ENCODE measurements at places on chromosomes 16 and 17. TPM values are rescaled to one million over a fixed set of nuclear protein-coding genes. Genes with fewer than 3 reads are reported as not detected.

DNA sequence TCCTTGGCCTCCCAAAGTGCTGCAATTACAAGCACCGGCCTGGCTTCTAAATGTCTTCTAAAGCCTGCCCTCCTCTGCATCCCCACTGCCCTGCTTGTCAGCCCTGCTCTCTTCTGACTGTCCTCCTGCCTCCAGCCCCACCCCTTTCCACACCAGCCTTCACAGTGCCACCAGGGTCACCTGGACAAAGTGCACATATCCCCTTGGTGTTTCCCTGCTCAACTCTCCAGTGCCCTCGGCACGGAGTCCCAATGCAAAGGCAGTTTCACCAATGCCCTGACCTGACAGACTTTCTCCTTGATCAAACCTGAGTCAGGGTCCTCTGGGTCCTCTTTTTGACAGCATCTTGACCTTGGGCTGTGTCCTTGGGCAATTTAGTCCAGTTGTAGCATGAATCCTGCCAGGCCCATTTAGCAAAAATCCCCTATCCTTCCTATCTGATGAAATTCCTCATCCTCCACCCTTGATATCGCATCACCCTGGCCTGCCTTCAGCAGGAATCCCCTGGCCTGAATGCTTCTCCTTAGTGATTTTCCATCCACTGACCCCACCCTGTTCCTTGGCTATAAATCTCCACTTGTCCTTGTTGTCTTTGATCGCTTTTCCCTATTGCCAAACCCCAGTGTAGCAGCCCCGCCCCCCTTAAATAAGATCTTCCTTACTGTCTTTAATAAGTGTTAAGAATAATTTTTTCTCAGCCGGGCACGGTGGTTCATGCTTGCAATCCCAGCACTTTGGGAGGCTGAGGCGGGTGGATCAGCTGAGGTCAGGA lies 42.7 kb upstream of the ETV4 start:
- DNase-seq: no peak

DNA sequence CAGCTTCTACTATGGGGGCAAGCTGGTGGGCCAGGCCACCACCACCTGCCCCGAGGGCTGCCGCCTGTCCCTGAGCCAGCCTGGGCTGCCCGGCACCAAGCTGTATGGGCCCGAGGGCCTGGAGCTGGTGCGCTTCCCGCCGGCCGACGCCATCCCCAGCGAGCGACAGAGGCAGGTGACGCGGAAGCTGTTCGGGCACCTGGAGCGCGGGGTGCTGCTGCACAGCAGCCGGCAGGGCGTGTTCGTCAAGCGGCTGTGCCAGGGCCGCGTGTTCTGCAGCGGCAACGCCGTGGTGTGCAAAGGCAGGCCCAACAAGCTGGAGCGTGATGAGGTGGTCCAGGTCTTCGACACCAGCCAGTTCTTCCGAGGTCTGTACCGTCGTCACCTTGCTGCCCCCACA lies 19.5 kb downstream of the IRF8 start:
- no peak for DNase-seq

Gene IRX3
- 8.4 TPM for total RNA-seq

DNA sequence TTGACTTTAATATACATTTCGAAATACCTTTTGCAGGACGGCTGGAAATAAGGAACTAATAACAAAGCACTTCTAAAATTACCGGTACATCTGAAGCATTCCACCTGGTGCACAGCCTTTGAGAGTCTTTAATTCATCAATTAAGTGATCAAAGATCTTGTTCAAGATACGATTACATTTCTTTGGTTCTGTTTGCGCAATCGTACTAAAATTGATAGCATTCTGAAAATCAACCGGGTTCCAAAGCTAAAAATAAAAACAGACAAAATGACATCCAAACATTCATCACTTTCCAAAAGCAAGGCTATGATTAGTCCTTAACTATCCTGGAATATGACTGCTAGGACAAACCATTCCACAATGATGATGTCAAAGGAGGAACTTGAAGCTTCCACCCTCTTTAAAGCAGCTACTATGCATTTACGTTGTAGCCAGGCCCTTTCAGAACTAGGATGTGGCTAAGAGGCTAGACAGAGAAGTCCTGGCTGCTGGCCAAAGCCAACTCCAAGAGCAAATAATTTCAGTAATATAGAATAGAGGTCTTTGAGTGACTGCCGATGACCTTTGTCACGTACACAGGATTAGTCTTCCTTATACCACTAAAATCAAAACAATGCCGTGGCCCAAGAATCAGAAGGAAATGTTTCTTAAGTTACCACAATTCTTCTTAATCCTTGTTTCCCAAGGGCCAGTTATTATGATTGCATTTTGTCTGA lies 299.8 kb upstream of the PSMD7 start:
- DNase-seq: no peak

- DNase-seq: no peak
Measured at GRCh38 chr16:30660424-30661261, 2.4 kb downstream of the FBRS start.

DNA sequence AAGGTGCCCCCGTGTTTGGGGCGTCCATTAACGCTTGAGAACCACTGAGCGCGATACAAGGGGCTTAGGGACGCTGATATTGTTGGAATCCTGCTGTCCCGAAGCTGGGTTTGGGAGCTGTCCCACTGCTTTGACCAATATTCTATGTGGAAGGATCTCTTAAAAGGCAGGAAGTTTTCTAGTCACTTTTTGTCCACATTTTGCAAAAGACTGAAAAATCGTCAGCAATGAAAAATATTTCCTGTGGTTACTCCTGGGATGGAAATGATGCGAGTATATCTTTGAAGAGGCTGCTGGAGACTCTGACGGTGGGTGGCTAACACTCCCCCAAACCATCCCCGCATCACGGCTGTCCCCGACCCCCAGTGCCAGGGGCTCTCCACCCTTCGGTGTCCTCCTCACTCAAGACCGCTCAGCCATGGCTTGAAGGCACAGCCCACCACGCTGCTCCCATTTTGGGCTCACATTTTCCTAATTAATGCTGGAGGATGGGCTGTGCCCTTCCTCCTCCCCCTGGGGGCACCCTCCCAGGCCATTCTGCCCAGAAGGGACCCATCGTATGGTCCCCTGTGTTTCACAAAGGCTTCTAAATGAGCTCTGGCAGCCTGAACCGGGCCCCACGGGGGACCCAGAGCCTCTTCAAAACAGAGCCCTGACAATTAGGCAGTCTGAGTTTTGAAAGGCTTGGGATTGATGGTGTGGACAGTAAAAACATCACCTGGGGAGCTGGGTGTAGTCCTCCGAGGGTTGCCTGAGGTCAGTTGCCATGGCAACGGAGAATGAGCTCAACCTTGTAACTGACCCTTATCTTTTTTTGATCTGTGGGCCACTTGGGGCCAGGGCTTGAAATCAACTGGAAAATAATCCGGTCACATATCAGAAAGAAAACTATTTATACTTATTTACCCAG lies 158.6 kb downstream of the C16orf78 start:
- no peak for DNase-seq

GRCh38 chr16:89853306-89853993 lies 19.9 kb upstream of the TCF25 start:
- no peak for DNase-seq

Gene DHX58
- 22.3 TPM for total RNA-seq

Gene RPGRIP1L
- 7.1 TPM for total RNA-seq

DNA sequence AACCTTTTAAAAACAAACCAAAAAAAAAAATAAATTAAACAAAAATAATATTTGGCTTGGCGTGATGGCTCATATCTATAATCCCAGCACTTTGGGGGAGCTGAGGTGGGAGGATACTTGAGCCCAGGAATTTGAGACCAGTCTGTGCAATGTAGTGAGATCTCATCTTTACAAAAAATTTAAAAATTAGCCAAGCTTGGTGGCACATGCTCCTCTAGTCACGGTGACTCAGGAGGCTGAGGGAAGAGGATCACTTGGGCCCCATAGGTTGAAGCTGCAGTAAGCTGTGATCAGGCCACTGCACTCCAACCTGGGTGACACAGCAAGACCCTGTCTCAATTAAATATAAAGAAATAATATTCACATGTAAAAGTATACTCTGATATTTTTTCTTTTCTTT lies 12.2 kb downstream of the GNGT2 start:
- no peak for DNase-seq

Gene DPEP3
- not detected for total RNA-seq

DNA sequence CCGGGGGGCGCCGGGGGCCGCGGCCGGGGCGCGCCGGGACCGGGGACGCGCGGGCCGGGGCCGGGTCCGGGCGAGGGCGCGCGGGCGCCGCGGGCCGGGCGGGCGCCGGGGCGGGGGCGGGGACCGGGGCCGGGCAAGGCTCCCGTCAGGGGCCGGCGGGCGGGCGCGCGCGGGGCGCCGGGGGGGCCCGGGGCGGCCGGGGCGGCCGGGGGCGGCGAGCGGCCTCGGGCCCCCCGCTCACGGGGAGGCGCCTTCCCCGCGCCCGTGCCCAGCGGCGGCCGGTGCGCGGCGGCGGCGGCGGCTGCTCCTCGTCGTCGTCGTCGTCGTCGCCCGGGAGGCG lies 563 bp downstream of the ZCCHC14 start:
- no peak for DNase-seq

- no peak for DNase-seq
Measured at GRCh38 chr17:75041656-75042280, 5.0 kb downstream of the ATP5PD start.

GRCh38 chr16:27437946-27438345 lies 36.0 kb downstream of the IL21R start:
- DNase-seq: no peak

- no peak for DNase-seq
Measured at GRCh38 chr17:56599088-56599487, 5.6 kb downstream of the NOG start.

- DNase-seq: no peak
Measured at GRCh38 chr17:63963123-63963522, 9.6 kb downstream of the SCN4A start.

- DNase-seq: no peak
Measured at GRCh38 chr17:27928587-27928986, 35.4 kb upstream of the LYRM9 start.

DNA sequence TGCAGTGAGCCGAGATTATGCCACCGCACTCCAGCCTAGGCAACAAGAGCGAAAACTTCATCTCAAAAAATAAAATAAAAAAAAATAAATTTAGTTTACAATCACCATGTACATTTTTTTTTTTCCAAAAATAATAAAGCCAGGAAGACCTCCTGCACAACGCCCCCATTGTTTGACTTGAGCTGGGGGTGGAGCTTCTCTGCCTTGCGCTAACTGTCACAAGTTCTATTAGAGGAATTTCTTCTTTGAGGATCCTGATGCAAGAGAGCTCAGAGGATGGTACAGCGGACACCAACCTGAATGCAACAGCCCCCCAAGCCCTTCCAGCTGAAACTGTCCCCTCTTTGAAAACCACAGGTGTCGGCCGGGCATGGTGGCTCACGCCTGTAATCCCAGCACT lies 24.9 kb upstream of the CBX4 start:
- no peak for DNase-seq

DNA sequence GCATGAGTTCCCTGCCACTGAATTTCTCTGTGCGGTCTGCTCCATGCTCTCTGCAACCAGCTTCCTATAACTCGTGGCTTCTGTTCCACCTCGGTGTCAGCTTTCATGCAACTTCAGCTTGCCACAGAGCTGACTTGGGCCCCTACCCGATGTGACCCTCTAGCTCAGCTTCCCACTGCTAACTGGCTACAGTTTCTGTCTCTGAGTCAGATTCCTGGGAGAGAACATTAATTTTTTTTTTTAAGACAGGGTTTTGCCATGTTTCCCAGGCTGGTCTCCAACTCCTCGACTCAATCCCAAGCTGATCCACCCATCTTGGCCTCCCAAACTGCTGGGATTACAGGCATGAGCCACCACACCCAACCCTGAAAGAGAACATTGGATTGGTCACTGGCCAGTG lies 35.5 kb upstream of the PSMD7 start:
- no peak for DNase-seq

DNA sequence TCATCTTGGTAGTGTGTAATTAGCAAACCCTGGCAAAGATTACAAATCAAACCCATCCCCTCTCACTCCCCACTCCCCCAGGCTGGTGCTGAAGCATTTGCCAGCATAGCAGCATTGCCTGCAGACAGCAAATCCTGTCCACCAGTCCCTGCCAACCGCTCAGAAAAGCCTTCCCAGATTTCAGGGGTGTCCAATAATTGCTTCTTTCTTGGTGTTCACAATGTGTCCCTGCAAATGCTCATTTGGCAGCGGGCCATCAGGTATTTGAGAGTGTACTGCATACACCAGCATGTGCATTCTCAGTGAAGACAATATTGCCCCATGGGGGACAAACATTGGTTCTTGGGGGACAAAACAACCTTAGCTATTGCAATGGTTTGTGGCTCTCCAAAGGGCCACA lies 28.2 kb downstream of the ORC6 start:
- DNase-seq: no peak

DNA sequence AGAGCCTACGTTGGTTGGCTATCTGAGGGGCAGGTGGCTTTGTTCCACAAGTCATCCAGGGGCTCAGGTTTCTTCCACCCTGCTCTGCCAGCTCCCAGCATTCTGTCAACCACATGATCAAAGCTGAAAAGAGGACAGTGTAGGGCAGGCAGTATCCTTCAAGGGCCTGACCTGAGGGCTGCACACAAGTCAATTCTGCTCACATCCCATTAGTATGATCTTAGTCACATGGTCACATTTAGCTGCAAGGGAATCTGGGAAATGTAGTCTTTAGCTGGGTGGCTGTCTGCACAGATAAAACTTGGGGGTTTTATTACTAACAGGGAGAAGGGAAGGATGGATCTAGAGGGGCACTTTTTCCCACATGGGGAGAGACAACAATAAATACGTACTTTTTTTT lies 97.3 kb downstream of the SALL1 start:
- no peak for DNase-seq

GRCh38 chr17:10266296-10266876 lies 68.0 kb upstream of the GAS7 start:
- DNase-seq: no peak

- DNase-seq: no peak
Measured at GRCh38 chr17:29749045-29749825, 126.5 kb upstream of the CORO6 start.

DNA sequence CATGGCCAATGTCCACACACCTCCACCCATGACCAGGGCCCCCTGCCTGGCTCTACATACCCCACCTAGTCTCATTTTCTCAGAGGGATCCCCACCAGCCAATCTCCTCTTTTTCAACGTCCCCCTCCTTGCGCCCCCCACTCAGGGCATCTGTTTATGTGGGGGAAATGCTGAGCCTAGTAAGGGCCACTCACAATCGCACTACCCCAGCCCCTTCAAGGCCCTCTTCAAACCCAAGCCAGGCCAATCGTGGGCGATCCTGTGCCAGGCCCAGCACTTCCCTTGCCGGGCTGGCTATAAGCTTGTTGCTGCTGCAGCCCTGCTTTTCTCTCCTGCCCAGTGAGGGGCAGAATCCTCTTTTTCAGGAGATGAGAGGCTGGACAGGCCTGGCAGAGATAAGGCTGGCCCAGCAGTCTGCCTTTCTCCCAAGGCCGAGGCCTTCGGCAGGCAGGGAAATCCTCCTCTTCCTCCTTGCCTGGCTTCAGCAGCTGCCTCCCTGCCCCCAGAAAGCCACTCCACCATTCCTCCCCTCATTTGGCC lies 16.1 kb downstream of the HSD11B2 start:
- no peak for DNase-seq

GRCh38 chr17:601926-602303 lies 112.7 kb downstream of the VPS53 start:
- DNase-seq: no peak
